ENCODE measurements at places on chromosomes 12 and 14.

GRCh38 chr12:105423921-105424320 lies 93.4 kb downstream of the C12orf75 start:
- no peak for DNase-seq

GRCh38 chr12:65956056-65956738 lies 131.9 kb downstream of the HMGA2 start:
- DNase-seq: peak; percentile 30

- no peak for DNase-seq
Observed at GRCh38 chr12:111580737-111581136, 18.4 kb downstream of the ATXN2 start.

GRCh38 chr14:61822458-61822857 lies 60.2 kb downstream of the SNAPC1 start:
- no peak for DNase-seq

DNA sequence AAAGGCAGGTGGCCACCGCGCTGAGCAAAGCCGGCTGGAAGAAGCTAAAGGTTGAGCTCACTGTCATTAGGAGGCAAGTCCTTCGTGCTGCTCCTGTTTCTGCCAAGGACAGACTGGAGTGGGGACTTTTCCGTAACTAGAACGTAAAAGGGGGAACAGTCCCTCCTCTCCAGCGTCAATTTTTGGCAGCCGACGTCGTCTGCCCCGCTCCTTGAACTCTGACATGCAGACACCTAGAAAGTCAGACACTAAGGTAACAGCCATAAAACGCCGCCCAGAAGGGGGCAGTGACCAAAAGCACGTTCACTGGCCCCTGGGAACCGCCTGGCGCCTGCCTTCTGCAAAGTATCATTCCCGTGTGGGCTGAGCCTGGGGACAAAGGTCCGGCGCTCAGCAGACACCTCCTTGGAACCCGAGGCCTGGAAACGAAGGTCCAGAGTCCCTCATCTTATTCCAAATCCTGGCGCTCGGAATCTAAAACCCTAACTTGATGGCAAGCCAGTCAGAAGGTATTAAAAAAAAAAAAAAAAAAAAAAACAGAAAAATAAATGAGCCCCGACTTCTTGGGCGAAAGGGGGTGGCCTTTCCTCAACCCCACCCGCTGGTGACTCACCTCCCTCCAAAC lies 1.1 kb upstream of the LRP1 start:
- no peak for DNase-seq

DNA sequence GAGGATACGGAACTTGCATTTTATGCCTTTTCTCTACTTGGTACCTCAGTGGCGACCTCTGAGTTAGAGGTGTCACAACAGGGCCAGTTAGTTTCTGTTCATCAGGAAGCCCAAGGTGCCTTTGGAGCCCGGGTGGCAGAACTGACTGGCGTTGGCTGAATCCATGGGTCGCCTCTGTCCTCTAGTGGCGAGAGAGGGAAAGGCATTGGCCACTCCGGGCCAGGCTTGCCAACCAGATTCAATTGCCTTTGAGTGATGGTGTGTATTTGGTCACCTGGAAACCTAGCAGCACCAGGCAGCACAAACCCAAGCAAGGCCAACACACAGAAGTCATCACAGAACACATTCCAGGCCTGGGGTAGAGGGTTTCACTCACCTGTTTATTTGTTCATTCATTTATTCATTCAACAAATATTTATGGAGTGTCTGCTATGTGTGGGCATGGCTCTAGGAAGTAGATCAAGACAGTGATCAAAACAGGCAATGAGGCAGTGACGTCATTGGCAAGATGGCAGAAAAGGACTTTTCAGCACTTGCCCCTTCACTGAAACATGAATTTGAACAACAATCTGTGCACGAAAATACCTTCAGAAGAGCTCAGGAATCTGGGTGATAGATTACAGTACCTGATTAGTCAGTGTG lies 40.5 kb upstream of the KCNA5 start:
- DNase-seq: peak; percentile 30

DNA sequence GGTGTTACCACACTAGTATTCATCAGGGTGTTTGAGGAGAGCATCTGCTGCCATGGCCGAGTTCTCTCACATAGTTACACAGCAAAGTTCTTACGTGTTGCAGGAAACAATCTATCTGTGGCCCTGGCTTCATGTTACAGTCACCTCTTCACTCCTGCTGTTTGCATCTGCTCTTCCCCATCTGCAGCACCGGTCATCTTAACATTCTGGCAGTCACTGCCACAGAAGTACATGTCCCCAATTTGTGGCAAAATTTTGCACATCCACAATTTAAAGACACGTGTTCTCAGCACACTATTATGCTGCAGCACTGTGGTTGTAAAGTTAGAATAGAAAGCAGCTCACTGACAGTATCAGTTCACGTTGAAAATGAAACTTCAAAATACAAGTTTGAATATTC lies 23.2 kb downstream of the MAPK1IP1L start:
- no peak for DNase-seq

DNA sequence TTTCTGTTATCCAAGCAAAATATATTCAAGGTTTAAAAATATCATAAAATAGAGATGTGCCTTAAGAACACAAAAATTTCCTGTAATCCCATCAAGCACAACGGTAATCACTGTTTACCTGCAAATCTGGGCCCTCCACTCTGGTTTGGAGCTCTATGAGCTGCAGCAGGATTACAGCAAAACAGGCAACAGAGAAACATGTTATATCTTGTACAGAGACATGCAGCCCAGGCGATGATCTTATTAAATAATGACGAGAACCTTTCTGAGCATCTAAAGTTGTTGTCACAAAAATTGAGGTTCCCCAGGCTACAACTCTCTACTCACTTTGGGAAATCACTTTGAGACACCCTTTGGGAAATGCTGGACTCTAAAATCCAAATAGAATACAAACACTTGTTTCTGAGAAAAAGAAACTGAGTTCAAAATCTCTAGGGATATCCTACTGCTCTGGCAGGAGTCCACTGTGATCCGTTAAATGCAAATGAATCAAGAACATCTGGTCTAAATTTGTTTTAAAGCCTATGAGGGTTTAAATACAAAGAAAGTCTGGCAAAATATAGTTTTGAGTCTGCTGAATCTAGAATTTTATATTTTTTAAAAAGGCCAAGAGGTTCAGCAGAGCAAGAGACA lies 36.3 kb downstream of the STON2 start:
- DNase-seq: no peak

DNA sequence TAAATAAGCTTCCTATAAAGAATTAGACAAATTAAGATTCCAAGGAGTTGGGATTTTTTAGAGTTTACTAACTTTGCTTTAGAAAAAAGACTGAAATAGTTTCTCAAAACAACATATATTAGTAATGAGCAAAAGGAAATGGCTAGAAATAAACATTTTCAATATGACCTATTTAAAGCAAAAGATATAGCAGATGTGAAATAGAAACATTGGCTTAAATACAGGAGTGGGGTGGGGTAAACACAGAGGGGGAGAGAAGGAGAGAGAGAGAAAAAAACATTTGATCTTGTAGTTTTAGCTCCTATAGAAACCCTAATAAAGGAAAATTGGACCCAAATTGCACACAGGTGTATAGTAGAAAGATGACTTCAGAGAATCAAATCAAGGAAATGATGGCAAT lies 794.5 kb downstream of the MED13L start:
- no peak for DNase-seq

- DNase-seq: no peak
Observed at GRCh38 chr14:74434294-74434693, 8.3 kb upstream of the SYNDIG1L start.

DNA sequence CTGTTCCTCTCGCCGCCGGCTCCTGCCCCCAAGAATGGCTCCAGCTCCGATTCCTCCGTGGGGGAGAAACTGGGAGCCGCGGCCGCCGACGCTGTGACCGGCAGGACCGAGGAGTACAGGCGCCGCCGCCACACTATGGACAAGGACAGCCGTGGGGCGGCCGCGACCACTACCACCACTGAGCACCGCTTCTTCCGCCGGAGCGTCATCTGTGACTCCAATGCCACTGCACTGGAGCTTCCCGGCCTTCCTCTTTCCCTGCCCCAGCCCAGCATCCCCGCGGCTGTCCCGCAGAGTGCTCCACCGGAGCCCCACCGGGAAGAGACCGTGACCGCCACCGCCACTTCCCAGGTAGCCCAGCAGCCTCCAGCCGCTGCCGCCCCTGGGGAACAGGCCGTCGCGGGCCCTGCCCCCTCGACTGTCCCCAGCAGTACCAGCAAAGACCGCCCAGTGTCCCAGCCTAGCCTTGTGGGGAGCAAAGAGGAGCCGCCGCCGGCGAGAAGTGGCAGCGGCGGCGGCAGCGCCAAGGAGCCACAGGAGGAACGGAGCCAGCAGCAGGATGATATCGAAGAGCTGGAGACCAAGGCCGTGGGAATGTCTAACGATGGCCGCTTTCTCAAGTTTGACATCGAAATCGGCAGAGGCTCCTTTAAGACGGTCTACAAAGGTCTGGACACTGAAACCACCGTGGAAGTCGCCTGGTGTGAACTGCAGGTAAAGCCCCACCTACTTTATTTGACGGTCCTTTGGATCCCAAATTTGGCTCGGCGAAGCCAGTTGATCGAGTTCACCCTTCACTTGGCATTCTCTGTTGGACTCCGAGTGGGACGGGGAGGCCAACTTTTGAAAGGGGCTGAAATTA lies 1.5 kb downstream of the WNK1 start:
- no peak for DNase-seq

DNA sequence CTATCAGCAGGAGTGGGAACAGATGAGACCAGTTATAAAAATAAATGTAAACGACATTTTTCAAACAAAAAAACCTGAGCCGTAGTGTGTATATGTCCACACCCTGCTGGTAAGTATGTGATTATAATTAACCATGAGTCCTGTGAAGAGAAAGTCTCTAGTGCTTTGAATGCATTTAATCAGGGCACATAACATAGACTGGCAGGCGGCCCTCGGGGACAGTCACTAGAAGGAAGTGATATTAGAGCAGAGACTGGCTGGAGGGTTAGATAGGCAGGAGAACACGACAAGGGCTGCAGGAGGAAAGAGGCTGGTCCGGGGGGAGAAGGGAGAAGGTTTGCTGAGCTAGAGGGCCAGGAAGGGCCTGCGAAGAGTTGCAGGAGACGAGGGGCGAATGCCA lies 23.8 kb upstream of the ELK3 start:
- no peak for DNase-seq

- DNase-seq: no peak
Observed at GRCh38 chr14:68633131-68633991, 159.5 kb downstream of the ZFP36L1 start.

GRCh38 chr12:54141431-54142113 lies 47.2 kb downstream of the SMUG1 start:
- no peak for DNase-seq

DNA sequence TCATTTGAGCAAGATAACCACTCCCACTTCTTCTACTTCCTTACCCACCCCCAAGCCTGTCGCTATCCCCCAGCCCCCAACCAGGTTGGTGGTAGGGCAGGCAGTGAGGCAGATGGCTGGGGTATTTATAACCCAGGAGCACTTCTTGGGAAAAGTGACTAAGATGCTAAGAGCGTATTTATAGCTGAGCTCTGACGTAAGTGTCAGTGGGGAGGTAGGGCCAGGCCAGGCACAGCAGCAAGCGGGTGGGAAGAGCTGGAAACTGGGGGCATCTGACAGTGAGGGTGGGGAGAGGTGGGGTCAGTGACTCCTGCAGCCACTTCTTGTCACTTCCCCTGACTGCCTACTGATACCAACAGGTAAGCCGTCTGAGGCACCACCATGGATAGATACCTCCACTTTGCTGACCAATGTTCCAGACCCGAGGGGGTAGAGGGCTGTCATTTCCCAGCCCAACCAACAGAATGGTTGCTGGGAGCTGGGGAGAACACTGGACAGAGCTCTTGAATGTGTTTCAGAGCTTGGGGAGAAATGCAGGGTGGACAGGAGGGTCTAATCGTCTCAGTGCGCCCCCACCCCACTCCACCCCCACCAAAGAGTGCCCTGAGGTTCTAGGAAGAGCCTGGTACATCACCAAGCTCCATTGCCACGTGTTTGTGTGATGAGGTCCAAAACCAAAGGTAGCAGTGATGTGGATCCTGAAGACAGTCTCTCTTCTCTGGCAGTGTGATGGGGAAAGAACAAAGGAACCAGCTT lies 2.7 kb upstream of the INHBE start:
- peak; percentile 72 for DNase-seq

- DNase-seq: no peak
Observed at GRCh38 chr14:102939820-102940561, 17.5 kb downstream of the AMN start.

DNA sequence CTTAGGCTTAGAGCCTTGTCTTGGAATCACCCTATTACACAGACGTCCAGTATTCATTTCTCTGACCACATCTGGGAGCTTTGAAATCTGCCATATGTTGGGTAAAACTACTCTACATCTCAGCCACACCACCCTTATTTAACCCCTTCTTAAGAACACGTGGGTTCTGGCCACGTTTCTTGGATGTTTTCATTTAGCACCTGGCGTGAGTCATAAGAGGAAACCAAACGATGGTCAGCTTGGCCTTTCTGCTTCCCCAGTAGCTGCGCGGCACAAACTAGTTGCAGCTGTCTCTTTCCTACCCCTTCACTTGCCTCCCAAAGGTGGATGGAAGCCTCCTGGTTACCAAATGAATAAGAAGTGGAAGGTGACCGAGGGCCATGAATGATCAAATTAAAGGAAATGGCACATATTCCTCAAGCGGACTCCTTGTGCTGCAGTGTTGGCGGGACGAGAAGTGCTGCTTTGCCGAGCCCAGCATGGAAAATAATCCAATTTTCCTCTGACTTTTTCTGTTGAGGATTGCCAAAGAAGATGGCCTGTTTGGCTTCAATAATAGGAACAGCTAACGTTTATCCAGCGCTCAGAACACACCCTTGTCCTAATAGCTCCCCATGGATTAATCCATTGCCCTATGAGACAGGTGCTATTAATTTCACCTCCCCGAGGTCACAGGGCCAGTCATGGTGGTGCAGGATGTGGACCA lies 154.1 kb downstream of the ZNF664 start:
- no peak for DNase-seq

GRCh38 chr12:64558754-64559153 lies 51.5 kb upstream of the RASSF3 start:
- DNase-seq: no peak

DNA sequence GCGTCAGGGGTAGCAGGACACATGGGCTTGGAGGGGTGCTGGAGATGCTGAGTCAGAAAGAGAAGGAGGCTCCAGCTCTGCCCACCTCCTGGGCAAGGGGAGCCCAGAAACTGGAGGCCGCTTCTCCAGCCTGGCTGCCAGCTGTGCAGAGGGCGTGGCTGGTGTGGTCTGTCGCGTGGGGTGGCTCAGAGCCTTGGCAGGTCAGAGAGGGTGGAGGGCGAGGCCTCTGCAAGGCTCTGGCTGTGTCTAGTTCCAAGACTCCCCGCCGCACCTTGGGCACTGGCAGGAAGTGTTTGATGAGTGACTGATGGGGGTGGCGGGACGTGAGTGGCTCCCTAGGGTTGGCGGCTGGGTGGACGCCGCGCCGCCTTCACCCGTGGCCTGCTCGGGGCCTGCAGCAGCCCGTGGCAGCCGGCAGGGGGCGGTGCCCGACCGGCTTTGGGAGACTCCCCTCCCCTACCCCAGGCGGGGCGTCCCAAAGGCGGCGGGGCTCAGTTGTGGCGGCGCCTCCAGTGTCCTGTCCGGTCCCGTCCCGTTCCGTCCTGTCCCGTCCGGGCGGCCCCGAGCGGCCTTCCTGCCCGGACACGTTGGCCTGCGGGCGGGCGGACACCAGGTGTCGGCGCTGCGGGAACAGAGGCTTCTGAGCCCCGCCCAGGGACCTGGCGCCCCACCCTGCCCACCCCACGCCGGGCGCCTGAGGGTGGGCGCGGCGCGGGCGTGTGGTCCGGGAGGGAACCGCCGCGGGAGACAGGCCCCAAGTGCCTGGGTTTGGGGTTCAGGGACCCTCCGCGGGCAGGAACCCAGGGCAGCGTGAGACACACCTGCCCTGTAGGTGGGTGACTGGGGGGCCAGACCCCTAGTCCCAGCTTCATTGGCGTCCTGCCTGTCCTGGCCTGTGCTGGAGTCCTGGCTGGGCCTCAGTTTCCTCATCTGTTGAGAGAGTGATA lies 39.7 kb downstream of the KRT80 start:
- no peak for DNase-seq
